Sigmoid colon (tissue), 7 donors: ENCODE measurements at places on chromosomes 13 and 19.

DNA sequence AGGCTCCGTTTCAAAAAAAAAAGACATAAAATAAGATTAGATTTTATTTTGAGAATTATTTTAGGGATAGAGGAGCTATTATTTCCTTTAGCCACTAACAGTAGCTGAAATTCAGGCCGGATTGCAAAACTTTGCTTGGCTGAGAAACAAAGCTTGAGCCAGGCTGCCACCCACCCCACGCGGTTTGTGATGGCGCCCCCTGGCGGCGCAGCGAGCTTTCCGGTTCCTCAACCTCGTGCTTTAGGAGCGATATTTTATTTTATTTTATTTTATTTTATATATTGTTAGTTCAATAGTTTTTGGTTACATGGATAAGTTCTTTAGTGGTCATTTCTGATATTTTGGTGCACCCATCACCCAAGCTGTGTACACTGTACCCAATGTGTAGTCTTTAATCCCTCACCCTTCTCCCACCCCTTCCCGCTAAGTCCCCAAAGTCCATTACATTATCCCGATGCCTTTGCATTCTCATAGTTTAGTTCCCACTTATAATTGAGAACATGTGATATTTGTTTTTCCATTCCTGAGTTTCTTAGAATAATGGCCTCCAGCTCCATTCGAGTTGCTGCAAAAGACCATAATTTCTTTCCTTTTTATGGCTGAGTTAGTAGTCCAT is 19.8 kb upstream of the CEACAM4 start:
- no peak overlapping the region for H3K27ac ChIP-seq
- no peaks in the 10 kb centered on the region for H3K27me3 ChIP-seq
- H3K4me1 ChIP-seq = no peaks in the 10 kb centered on the region
- DNase-seq = no peak
- no peaks in the 10 kb centered on the region for H3K36me3 ChIP-seq

DNA sequence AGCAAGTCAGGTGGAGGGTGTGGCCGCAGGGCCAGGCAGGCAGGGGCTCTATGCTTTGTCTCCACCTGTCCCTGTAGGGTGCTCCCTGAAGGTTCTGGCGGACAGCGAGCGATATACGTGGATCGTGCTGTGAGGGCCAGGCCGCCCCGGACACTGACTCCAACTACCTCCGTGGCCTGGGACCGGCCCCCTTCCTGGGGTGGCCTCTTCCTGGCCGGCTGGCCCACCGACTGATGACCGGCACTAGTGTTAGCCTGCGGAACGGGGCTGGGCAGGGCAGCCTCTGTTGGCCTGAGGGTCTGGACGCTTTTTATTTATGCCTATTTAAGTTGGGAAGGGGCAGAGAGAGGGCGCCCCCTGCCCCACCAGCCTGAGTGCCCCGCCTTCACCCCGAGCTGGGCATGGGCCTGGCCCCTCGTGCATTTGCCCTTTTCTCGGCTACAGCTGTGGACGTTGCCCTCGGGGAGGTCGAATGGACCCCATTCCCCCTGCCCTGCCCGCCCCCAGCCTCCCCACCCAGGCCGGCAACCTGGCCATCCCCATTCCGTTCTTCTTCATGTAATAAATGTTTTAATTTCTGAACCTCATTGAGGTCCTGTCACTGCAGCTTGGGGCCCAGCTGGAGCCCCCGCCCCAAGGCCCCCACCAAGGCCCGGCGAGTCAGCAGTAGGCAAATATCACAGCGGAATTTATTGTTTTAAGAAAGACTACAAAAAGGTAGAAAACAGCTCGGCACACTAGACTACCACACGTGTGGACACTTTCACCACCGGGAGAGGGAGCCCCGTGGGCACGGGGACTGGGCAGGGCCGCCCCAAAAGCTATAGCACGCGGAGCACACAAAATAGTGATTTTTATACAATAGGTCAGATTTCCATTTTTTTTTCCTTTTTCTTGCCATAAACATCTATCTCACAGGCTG is 8.8 kb downstream of the DCAF15 start:
- DNase-seq = no peak
- H3K4me1 ChIP-seq = peaks cover 18% of the 10 kb centered on the region
- H3K27ac ChIP-seq = no peak overlapping the region
- H3K27me3 ChIP-seq = no peaks in the 10 kb centered on the region
- no peak overlapping the region for H3K4me3 ChIP-seq

GRCh38 chr19:40266912-40267600 is 18.1 kb downstream of the AKT2 start:
- no peak for DNase-seq
- no peak overlapping the region for H3K27ac ChIP-seq
- peaks cover 32% of the 10 kb centered on the region for H3K36me3 ChIP-seq
- H3K4me3 ChIP-seq = no peak overlapping the region

DNA sequence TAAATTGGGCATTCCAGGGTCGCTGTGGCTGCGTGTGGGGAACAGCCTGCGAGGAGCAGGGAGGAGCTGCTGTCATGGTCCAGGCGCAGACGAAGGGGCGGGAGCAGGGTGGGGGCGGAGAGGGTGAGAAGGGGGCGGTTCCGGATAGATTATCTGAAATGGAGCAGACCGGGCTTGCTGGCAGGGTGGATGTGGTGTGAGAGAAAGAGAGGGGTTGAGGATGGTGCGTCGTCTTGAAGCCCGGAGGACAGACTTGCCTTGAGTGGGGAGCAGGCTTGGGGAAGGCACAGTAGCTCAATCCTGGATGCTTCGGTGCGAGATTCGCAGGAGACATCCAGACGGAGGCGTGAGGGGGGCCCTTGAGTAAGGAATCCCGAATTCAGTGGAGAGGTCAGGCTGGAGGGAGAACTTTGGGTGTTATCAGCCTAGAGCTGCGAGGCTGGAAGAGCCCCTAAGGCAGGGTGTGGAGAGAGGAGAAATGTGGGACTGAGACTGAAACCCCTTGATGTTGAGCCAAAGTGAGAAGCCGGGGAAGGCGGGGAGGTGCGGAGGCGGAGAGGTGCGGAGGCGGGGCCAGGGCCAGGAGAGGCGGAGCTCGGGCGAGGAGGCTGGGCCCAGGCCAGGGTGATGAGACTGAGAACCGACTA is 40.6 kb downstream of the DPF1 start:
- H3K4me3 ChIP-seq = peak overlapping the region; percentile 14
- no peaks in the 10 kb centered on the region for H3K27me3 ChIP-seq
- no peaks in the 10 kb centered on the region for H3K36me3 ChIP-seq
- H3K4me1 ChIP-seq = no peaks in the 10 kb centered on the region
- DNase-seq = no peak

DNA sequence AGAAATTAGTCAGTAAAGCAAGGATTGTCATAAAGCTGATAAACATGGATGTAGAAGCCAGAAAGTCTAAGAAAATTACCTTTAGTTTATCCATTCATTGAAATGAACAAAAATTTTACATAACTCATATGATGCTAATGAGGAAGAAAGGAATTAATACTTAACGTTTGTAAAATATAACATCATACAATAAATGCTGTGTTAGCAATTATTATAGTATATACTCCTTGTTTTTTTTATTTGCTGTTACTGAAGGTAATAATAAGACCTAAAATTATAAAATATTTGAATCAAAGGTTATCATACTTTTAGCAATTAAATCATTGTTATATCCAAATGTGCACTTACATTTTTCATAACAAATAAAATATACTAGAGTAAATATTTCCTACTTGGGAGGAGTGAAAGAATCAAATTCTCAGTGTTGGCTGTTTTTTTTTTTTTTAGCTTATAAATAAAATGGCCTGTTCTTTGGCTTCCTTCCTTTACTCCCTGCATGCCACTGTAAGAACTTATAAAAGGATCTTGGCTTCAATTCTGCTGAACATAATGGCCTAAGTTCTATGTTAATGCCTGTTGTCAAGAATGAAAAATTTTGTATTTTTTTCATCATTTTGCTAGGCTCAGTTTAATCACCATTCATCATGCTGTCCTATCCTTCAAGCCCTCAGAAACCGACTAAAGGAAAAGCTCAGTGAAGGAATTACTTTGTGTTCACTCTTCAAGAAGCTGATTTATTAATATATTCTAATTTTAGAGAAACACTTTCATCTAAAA is 167.4 kb upstream of the SLITRK1 start:
- no peaks in the 10 kb centered on the region for H3K27me3 ChIP-seq
- H3K27ac ChIP-seq = no peak overlapping the region
- no peaks in the 10 kb centered on the region for H3K4me1 ChIP-seq
- no peak overlapping the region for H3K4me3 ChIP-seq

DNA sequence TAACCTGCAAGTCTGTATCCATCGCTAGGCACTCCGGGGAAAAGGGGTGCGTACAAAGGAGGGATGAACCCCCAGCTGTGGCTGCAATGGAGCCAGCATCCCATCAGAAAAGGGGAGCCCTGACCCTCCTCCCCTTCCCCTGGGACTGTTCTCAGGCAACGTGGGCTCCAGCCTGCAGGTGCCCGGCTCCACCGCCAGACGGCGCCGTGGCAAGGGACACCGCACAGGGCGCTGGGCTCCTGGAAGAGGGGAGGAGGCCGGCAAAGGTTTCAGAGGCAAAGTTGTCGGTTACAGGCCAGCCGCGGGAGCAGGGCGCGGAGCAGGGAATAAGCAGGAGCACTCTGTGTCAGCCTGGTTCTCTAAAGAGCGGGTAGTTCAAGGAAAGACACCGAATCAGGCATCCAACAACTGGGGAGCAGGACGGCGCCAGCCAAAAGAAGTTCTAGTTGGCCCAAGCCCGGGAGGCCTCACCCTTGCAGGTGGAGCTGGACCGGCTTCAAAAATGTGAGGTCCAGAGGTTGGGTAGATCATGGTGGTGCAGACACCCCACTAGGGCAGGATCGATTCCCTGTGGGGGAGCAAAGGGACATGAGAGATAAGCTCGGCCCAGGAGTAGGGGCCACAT is 53.0 kb upstream of the ATP12A start:
- no peaks in the 10 kb centered on the region for H3K36me3 ChIP-seq
- no peaks in the 10 kb centered on the region for H3K4me1 ChIP-seq
- no peaks in the 10 kb centered on the region for H3K27me3 ChIP-seq
- no peak for DNase-seq
- no peak overlapping the region for H3K27ac ChIP-seq
- no peak overlapping the region for H3K4me3 ChIP-seq

DNA sequence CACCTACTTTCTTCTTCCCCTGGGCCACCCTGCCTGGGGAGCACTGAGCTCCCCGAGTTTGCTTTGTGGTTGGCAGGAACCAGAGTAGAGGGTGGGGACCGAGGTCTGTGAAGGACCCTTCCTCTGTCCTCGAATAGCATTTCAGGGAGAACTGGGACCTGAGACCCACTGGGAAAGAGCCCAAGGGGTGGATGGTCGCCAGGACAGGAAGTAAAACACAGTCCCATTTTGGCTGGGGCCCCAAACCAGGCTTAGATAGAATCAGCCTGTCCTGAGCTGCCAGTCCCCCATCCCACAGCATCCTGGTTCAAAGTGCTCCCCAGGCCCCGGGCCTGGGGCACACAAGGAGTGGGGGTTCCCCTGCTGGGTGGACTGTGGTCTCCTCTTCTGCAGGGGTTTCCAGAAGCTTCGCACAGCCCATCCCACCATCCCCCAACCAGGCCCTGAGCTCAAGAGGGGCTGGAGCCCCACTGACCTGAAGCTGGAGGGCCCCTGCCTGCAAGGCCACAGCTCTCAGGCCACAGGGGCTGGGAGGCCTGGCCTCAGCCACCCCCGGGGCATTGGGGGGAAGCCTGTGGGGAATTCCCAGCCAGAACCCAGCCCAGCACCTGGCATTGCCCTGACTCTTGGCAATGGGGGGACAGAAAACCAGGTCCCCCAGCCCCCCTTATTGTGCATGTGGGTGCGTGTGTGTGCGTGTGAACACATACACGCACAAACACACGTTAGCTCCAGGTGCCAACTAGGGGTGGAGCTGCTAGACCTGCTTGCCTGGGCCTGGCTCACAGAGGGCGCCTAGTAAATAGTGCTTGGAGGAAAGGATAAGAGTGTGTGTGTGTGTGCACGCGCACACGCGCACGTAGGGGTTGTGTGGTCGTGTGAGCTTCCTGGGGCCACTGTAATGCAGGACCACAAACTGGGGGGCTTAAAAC is 995 bp upstream of the MKNK2 start:
- peaks cover 8% of the 10 kb centered on the region for H3K36me3 ChIP-seq
- H3K27ac ChIP-seq = peak overlapping the region; percentile 93
- H3K4me1 ChIP-seq = peaks cover 62% of the 10 kb centered on the region
- H3K4me3 ChIP-seq = peak overlapping the region; percentile 85
- DNase-seq = peak; percentile 92
- H3K27me3 ChIP-seq = no peaks in the 10 kb centered on the region

- H3K4me1 ChIP-seq = peaks cover 35% of the 10 kb centered on the region
- H3K36me3 ChIP-seq = no peaks in the 10 kb centered on the region
- no peak overlapping the region for H3K27ac ChIP-seq
Measured at GRCh38 chr13:50073340-50073739, 58.1 kb downstream of the KCNRG start.

DNA sequence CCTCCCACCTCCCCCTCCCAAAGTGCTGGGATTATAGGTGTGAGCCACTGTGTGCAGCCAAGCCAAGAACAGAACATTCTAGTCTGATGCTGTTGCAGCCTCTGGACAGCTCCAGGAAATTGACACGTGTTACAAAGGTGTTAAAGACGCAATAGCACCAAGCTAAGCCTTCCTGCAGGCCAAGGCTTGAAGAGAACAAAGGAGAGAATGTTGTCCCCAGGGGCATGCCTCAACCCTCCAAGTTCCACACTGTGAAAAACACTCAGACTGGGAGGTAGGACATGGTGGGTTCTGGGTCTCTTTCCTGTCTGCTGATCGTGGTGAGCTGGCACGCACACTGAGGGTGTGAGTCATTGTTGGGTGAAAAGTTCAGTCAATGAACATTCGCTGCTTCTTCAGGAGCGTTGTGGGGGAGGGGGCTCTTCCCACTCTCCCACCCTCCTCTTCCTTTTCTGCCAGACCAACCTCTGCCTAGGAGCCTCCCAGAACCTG is 5.3 kb upstream of the PTPRS start:
- H3K4me3 ChIP-seq = no peak overlapping the region
- no peak for DNase-seq
- no peaks in the 10 kb centered on the region for H3K36me3 ChIP-seq
- no peaks in the 10 kb centered on the region for H3K27me3 ChIP-seq
- H3K4me1 ChIP-seq = peaks cover 2% of the 10 kb centered on the region

GRCh38 chr13:49936968-49937273 is 781 bp upstream of the SPRYD7 start:
- H3K27ac ChIP-seq = peak overlapping the region; percentile 85
- DNase-seq = no peak
- H3K4me1 ChIP-seq = peaks cover 22% of the 10 kb centered on the region
- H3K36me3 ChIP-seq = no peaks in the 10 kb centered on the region

GRCh38 chr19:40466219-40466984 is 399 bp upstream of the SPTBN4 start:
- no peaks in the 10 kb centered on the region for H3K36me3 ChIP-seq
- peak overlapping the region; percentile 75 for H3K4me3 ChIP-seq
- H3K4me1 ChIP-seq = peaks cover 40% of the 10 kb centered on the region
- peak overlapping the region; percentile 96 for H3K27ac ChIP-seq
- peak; percentile 76 for DNase-seq
- no peaks in the 10 kb centered on the region for H3K27me3 ChIP-seq

DNA sequence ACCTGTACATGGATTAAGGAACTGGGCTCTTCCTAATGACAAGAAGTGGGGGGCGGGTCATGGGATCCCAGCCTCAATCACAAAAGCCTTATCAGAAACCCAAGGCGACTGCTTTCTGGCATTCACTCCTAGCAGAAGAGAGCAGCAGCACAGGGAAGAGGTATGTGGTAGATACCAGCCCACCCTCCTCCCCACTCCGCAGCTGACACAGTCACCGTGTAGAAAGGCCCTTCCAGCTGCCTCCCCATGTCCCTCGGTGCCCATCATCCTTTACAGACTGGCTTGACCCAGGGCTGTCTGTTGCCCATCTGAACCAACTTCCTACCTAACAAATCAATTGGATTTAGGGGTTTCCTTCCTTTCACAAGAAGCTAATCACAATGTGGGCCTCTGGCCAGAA is 3.1 kb upstream of the DHRS12 start:
- H3K4me3 ChIP-seq = no peak overlapping the region
- H3K36me3 ChIP-seq = no peaks in the 10 kb centered on the region
- no peak overlapping the region for H3K27ac ChIP-seq
- H3K27me3 ChIP-seq = no peaks in the 10 kb centered on the region
- DNase-seq = no peak
